CD4-positive, alpha-beta T cell treated with Interleukin-17A for 1 hour (primary cell): ENCODE measurements at places on chromosomes 16 and 17.

DNA sequence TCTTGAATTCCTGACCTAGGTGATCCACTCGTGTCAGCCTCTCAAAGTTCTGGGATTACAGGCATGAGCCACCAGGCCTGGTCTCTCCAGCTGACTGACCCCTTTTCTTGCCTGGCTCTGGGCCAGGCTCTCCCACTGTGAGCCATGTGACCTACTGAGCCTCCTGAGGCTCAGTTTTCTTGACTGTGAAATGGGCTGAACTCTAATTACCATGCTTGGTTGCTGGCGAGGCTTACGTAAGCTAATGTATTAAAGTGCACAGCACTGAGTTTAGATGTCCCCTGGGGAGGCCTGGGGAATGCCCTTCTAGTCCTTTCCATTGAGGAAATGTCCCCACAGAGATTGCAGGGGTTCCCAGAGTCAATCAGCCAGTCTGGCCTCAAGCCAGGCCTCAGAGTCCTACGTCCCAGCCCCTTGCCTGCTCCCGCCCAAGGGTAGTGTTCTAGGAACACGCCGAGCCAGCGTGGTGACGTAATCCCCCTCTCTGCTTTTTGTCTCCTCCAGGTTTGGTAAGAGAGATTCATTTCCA lies 45.8 kb upstream of the LGALS9 start:
- no peak for DNase-seq

- DNase-seq = no peak
Observed at GRCh38 chr16:57529391-57530103, 6.8 kb downstream of the CCDC102A start.

GRCh38 chr16:9072806-9073341 lies 18.6 kb upstream of the HAPSTR1 start:
- no peak for DNase-seq

GRCh38 chr16:85174871-85175723 lies 62.8 kb upstream of the CIBAR2 start:
- DNase-seq = no peak

DNA sequence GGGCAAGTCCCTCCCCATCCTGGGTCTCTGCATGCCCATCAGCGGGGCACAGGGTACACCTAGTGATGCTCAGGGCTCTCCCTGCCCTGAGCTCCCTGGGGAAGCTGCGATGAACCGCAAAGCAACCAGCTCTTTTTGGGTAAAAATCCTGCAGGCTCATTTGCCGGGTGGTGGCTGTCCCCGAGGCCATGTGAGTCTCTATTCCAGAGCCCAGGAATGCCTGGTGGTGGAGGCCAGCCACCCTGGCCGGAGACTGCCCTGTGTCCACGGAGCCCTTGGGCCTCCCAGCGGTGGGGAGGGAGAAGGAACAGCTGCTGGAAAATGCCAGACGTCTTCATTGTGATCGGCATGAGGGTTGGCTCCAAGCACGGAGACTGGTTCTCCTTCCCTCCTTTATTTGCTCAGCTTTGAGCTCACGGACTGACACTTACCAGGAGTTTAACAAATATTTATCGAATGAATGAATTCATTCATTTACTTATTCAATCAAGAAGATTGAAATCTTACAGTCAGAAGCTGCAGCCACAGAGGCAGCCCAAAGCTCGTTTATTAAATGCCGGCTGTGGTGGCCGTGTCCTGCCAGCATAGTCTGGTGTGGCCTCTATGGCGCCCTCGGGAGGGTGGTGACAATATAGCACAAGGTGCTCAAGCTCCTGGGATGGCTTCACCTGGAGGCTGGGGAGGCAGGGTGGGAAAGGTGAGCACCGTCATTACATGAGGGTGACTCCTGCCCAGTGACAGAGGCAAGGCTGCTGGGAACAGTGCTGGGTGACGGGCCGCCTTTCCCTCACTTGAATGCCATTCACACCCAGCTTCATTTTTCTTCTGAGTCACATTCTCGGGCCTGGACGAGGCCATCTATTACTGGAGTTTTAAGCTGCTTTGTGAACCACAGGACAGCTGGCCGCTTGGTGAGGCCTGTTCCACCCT lies 31.1 kb upstream of the JPH3 start:
- DNase-seq = no peak

- DNase-seq = no peak
Observed at GRCh38 chr17:50059759-50060273, 3.9 kb downstream of the ITGA3 start.

- peak; percentile 88 for DNase-seq
Observed at GRCh38 chr17:29617481-29618271, 5.0 kb downstream of the CORO6 start.

GRCh38 chr17:76370261-76370993 lies 14.0 kb upstream of the SPHK1 start:
- DNase-seq = no peak

DNA sequence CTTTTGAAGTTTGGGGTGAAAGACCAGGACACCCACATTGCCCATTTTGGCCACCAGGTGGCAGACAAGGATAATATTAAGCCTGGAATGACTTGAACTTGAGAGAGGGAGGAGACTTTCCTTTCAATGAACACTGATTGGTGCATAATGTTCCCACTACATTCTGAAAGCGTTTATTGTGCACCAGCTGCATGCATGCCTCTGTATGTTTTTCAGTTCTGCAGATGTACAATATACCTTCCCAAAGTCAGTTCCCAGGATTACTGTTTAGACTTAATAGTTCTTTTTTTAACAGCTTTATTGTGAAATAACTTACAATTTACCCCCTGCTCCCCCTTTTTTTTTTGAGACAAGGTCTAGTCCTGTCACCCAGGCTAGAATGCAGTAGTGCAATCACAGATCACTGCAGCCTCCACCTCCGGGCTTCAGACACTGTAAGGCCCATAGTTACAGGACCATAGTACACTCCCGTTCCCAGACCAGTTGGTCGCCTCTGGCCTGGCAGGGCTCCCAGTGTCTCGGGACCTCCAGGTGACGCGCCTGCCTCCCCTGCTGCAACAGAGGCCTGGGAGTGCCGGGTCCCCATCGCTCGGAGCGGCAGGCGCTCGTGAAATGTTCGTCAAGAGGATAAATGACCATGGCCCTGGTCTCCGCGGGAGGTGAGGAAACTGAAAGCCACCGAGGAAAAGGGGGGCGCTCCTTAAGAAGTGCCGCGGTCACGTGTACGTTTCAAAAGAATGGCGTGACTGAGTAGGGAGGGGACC lies 12.2 kb downstream of the CES2 start:
- DNase-seq = peak; percentile 89

- DNase-seq = no peak
Observed at GRCh38 chr17:17480593-17481148, 3.9 kb downstream of the MED9 start.

DNA sequence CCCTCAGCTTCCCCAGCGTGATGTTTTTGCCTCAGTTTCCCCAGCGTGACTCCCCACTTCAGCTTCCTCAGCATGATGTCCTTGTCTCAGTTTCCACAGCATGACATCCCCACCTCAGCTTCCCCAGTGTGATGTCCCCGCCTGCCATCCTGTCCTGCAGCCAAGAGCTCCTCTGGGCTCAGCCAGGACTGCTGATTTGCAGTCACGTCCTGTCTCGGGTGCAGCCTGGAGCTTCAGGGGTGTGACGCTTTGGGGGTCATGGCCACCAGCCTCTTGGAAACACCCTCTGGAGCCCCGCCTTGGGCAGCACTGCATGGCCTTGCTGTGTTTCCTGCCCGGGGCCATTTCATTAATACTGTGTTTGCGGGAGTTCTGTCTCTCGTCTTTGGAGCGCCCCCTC lies 16.5 kb upstream of the NUDT16L1 start:
- DNase-seq = no peak

DNA sequence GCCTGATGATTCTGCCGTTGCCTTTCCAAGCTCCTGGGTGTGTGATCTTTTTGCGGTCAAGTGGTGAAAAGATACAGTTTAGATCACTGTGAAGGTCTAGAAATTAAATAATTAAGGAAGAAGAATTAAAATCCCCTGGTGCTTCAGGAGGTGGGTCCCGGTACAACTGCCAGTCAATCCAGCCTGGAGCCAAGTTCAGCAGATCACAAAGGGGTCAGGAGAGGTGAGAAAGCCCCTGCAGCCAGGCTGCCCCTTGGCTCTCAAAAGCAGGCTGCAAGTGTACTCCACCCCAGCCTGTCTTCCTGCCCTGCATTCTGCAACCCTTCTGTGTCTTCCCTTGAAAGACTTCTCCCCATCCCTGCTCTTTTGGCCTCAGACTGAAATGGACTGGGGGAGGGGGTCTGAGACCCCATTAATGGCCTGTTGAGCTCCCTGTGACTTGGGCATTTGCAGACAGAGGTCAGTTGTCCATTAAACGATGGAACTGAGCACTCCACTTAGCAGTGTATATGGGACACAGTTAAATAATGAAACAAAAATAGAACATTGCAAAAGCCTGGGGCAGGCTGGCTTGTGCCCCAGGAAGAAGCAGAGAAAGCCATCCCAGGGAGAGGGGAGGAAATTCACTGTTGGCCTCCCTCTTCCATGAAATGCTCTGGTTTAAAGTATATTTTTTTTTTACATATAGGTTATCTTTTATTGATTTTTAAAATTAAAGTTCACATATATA lies 15.1 kb downstream of the CACNG5 start:
- no peak for DNase-seq

DNA sequence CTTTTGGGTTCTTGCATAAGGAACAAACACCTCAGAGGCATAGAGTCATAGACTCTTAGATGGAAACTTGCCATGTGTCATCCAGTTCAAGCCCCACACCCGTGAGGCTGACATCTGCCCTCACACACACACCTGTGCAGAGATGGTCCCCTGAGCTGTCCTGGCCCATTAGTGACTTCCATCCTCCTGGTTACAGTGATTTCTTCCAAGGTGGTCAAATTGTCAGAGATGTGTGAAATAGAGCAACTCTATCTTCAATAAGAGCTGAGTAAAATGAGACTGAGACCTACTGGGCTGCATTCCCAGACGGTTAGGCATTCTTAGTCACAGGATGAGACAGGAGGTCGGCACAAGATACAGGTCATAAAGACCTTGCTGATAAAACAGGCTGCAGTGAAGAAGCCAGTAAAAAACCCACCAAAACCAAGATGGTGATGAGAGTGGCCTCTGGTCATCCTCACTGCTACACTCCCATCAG lies 342.2 kb upstream of the TNRC6C start:
- no peak for DNase-seq

DNA sequence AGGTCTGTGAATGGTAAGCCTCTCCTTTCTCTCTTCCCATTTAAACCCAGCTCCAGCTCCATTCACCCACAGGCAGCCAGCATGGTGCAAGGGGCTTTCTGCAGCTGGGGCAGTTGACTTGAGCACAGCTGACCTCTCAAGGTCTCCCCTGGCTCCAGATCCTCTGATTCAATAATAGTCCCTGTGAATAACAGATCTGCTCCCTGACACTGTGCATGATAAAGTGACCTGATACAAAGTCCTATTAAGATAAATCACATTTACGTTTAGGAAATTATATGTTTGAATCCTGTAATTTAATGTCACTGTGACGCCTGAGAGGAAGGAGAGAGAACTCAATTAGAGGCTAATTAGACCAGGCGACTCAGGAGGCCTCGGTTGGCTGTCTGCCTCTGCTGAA lies 540.4 kb upstream of the CDH11 start:
- no peak for DNase-seq

DNA sequence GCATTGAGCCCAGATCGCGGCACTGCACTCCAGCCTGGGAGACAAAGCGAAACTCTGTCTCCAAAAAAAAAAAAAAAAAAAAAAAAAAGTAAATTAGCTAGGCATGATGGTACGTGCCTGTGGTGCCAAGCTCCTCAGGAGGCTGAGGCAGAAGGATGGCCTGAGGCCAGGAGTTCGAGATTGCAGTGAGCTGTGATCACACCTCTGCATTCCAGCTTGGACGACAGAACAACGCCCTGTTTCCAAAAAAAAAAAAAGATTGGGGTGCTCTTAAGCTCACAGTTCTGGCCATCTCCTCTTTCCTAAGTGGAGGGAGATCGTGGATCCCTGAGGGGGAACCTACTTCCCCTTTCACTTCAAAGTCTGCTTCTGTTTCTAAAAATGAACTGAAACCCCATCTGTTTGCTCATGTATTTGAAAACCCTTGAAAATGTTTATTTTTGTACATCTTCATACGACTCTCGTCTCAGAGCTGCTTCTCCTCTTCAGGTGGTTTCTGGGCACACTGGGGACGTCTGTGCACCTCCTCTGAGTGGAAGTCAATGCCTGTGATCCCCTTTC lies 138.8 kb downstream of the PRKCA start:
- no peak for DNase-seq

- DNase-seq = no peak
Observed at GRCh38 chr16:83661656-83662055, 146.1 kb upstream of the HSBP1 start.

DNA sequence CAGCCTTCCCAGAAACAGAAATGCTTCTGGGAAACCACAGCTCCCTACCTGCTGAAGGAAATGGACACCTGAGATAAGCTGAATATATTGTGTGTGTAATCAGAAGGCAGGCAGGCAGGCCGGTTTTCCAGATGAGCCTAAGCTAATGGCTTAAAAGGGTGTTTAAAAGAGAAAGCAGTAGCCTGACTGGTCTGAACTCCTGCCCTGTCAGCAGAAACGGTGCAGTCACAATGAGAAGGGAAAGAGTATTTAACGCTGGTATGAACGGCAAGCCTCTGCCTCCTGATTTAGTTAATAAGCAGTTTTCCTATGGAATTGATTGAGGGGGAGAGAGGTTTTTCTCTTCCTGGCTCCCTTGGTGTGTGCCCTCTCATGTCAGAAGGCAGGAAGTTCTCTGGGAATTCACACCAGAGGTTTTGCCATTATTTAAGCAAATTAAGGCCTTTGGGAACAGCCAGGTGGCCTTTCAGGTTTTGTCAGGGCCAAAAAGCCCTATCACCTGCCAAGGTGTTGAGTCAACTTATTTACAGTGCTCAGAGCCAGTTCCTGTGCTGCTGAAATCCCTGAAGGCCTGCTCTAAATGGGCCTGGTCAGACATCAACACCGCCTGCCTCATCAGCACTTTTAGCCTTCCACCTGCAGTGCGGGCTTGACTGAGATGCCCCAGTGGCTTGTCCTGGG lies 41.6 kb downstream of the CDH1 start:
- DNase-seq = no peak

- DNase-seq = no peak
Observed at GRCh38 chr17:8957721-8958120, 7.8 kb downstream of the PIK3R5 start.

GRCh38 chr16:83568345-83568744 lies 239.4 kb upstream of the HSBP1 start:
- no peak for DNase-seq

GRCh38 chr17:77006971-77007649 lies 133.7 kb upstream of the SEC14L1 start:
- no peak for DNase-seq

- DNase-seq = no peak
Observed at GRCh38 chr16:14329727-14330350, 258.7 kb downstream of the MRTFB start.

- no peak for DNase-seq
Observed at GRCh38 chr16:63978240-63978639, 1143.6 kb downstream of the CDH11 start.
